ENCODE measurements at places on chromosomes 2 and 18.

GRCh38 chr2:236682651-236683422 lies 113.2 kb downstream of the ACKR3 start:
- DNase-seq: no peak

GRCh38 chr18:76494231-76495005 lies 624 bp downstream of the ZNF516 start:
- DNase-seq: no peak

GRCh38 chr18:21672521-21673267 lies 31.9 kb downstream of the ABHD3 start:
- no peak for DNase-seq

DNA sequence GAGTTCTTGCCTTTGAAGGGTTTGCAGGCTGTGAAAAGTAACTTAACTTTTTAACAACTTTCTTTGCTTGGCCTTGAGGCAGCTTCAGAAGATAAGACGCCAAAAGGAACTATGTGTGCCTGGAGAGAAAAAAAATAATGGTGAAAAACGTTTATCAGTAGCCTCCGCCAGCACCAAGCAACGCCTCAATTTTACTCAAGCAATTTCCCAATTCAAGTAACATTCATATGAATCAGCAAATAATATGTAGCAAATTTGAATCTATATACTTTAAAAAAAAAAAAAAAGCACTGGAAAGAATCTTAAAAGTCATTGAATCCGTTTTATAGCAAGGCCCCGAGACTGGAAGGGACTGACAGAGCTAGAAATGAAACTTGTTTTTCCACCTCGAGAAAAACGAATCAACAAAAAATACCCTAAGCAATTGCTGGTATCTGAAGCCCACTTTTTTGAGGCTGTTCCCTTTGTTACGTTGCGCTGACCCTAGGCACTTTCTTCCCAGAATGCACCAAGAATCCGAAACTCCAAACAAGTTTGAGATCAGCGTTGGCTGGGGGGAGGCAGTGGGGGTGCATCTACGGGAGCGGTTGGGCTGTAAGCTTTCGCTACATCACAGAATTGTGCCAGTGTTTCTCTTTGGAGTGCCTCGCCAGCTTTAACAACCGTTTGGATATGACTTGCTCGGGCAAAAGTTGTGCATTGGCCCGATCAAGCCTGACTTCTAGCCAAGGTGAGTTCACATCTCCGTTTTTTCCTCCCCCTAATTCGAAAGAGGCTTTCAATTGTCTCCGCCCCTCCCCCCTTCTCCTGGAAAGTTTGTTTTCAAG lies 2.7 kb upstream of the TGIF1 start:
- DNase-seq: no peak

- DNase-seq: no peak
Observed at GRCh38 chr2:15812187-15812780, 128.1 kb upstream of the MYCN start.

GRCh38 chr2:69831354-69831905 lies 2.0 kb downstream of the GMCL1 start:
- DNase-seq: no peak

- no peak for DNase-seq
Observed at GRCh38 chr2:136331226-136331625, 213.3 kb upstream of the CXCR4 start.

GRCh38 chr2:231221761-231222160 lies 23.3 kb downstream of the ARMC9 start:
- DNase-seq: no peak

DNA sequence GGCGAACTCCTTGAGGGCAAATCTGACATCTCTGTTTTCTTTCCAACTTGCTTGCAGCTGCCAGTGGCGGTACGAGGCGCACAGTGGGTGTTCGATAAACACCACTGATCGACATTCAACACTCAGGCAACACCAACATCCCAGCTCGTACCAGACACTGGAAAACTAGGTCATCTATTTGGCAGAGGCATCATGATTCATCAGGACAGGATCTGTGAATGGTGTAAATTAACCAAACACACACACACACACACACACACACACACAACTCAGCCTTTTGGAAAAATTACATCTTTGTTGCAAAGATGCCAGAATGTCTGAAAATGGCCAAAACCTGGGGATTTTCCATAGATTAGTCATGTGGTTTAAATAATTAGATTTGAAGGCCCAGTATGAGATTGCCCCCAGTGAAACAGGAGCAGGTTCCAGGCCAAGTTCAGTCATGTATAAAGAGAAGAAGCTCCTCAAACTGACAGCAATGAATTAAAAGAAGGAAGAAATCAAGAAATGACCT lies 150.5 kb upstream of the NCKAP5 start:
- no peak for DNase-seq

- DNase-seq: no peak
Observed at GRCh38 chr2:190255676-190256075, 64.0 kb downstream of the HIBCH start.

DNA sequence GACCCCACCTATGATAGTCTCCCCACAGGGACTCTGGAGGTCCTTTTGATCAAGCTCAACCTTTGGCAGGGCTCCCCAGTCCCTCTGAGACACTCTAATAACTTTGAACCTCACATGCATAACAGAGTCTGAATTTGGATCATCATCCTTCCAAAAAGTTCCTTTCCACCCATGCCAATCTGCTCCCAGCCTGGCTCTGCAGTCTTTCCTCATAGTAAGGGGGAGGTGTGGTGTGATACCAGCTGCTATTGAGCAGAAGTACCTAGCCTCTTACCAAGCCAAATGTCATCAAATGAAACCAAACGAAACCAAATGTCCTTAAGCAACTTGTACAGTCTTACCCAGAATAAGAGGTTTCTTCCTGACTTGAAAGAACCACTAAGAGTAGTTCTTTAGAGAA lies 36.5 kb downstream of the DTNA start:
- no peak for DNase-seq

GRCh38 chr2:168343586-168343985 lies 96.2 kb upstream of the STK39 start:
- DNase-seq: no peak

- no peak for DNase-seq
Observed at GRCh38 chr2:110657724-110658305, 20.0 kb downstream of the BUB1 start.

GRCh38 chr2:17822445-17823117 lies 6.3 kb downstream of the MSGN1 start:
- no peak for DNase-seq

GRCh38 chr2:150432312-150432625 lies 55.2 kb downstream of the RND3 start:
- no peak for DNase-seq

GRCh38 chr18:45657357-45658335 lies 42.4 kb downstream of the SLC14A2 start:
- DNase-seq: no peak

GRCh38 chr18:12658426-12659138 lies 675 bp upstream of the SPIRE1 start:
- no peak for DNase-seq

DNA sequence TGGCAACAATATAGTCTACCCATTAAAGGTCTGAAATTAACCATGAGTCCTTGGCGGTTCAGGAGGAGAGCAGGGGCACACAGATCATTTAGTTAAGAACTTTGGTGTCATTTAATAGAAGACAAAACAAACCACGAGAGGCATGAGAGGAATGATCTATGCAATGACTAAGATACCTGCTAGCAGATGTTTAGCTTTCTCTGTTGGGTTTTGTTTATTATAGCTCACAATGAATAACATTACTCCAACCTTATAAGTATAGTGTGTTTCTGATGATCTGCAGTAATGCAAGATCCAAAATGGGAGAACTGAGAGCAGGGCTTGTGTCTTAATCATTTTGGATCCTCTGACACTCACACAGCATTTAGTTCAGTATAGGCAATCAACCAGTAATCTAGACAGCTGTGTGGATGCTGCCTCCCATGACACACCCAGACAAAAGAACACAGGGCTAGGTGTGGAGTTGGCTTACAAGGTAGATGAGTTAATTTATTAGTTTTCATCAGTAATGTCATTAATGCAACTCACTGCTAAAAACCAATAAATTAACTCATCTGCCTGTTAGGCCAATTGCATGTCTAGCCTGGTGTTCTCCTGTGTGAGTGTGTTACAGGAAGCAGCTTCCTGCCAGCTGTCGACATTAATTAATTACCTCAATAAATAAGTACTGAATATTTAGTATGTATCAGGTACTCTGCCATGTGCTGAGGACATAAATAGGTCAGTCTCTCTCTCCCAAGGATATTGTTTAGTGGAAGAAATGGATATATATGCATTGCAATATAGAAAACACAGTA lies 92.3 kb downstream of the CLIP4 start:
- no peak for DNase-seq

DNA sequence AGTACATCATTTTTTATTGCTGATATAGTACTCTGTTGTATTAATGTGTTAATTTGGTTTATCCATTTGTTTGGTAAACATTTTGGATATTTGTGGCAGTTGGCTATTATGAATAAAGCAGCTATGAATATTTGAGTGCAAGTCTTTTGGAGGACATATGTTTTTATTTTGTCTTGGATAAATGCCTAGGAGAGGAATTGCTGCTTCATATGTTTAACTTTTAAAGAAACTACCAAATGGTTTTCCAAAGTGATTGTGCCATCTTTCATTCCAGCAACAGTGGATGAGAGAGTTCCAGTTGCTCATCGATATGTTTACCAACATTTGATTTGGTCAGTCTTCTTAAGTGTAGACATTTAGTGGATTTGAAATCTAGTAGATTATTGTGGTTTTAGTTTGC lies 51.8 kb downstream of the MERTK start:
- DNase-seq: no peak
